Adipocyte (in vitro differentiated cells): ENCODE measurements at places on chromosomes 4 and X.

GRCh38 chr4:105234582-105234981, 87.9 kb downstream of the TET2 start:
- DNase-seq = no peak

GRCh38 chr4:111154934-111155333, 532.1 kb upstream of the PITX2 start:
- DNase-seq = no peak

DNA sequence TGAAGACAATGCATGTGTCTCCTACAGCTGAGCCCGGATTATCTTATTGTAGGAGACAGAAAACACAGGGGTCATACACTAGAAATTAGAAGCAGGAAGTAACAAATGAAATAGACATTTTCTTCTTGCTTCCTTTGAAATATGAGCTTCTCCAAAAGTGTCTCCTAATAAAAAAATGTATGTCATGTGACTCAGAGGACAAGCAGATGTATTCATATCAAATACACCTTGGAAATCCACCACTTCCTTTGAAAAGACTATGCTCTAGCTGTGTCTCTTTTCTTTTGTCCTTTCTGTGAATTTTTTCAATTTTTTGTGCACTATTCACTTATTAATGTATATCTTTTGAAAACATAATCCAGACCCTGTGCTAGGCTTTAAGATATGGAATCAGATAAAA, 1906.2 kb downstream of the C4orf33 start:
- no peak for DNase-seq

- DNase-seq = peak; percentile 69
These were observed at the start of gene MAPK10 for GRCh38 chr4:86359944-86360478. Gene MAPK10 (minus strand): TSS chr4:86360053.

GRCh38 chr4:8364141-8364540, 76.4 kb downstream of the ACOX3 start:
- no peak for DNase-seq

DNA sequence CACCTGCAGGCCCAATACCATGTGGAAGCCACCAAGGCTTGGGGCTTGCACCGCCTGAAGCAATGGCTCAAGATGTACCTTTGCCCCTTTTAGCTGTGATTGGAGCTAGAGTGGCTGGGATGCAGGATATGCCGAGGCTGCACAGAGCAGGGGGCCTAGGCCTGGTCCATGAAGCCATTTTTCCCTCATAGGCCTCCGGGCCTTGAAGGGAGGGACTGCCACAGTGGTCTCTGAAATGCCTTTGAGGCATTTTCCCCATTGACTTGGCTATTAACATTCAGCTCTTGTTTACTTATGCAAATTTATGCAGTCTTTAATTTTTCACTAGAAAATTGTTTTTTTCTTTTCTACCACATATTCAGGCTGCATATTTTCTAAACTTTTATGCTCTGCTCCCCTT, 203.2 kb upstream of the HHIP start:
- no peak for DNase-seq

DNA sequence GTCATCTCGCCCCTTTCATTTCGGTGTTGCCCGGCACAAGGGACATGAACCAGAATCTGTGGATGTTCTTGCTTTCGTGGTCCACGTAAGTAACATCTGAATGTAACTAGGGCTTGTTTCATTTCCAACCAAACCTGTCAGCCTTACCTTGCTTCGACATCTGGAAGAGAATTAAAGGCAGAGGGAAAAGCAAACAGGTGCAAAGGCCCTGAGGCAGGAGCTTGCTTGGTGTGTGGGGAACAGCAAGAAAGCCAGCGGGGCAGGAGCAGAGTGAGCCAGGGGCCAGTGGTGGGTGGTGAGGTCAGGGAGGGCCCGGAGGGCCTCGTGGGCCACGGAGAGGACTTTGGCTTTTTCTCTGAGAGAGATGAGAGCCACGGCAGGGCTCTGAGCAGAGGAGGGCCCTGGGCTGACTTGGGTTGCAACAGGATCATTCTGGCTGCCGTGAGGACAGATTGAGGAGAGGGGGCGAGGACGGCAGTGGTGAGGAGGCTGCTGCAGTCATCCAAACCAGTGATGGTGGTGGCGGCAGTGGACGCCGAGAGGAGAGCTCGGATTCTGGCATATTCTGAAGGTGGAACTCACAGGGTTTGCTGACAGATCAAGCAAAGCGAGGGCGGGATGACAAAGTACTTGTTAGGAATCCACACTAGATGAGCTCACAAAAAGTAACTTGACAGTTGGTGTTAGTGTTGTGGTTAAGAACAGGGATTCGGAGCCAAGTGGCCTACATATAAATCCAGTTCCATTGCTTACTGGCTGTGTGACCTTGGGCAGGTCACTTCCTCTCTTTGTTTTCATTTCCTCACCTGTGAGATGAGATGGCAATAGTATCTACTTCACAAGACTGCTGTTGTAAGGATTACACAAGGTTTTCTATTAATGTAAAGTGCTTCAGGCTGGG, 6.8 kb upstream of the WDR13 start:
- no peak for DNase-seq

DNA sequence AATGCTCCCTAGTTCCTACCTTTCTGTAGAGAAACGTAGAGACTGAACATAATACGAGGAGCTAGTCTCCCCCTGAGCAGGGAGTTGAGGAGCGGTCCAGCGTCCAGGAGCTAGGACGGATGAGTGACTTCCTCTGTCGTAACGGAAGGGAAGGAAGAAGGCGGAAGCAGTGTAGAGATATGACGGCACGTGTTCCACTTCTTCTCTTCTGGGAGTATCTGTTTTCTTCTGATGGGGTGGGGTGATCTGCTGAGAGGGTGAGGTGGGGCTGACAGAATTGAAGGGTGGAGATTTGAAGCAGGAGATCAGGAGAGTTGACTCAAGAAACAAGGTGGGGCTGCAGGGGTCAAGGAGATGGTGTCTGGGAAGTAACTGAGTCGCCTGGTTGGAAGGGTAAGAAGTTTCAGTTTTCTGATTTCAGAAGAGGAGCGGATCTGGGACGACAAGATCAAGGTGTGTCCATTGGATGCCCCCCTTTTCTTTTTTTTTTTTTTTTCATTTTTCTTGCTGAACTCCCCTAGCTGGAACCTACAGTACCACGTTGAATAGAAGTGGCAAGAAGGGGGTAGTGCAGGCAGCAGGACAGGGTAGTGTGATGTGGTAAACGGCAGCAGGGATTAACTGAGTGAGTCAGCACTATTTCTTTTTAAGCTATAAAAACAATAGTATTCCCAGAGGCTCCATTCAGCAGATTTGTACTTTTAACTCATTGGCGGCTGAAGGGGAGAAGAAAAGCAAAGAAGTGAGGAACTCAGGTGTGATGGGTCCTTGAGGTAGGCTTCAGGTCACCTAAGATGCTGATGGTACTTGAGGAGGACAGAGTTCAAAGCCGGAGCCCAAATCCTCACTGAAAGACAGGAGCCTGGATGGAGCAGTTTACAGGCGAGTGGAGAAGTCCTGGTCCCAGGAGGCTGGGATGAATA, 50.8 kb upstream of the SETD7 start:
- peak; percentile 79 for DNase-seq

DNA sequence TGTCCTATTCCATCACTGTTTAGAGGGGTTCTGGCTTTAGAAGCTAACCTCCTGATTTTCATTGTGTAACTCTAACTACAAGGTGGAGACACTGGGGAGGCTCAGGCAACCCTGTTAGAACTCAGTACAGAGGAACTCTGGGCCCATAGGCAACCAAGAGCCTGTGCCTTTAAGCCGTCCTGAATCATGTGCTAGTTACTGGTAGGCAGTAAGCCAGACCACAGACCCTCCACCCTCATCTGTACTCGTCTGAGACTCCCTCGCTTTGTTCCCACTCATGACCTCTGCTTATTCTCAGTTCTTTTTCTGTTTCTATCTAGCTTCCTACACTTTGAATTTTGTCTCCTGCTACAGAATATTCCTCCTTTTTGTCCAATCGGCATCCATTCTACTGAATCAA, 31.4 kb downstream of the TBC1D1 start:
- DNase-seq = no peak

- peak; percentile 13 for DNase-seq
These were observed 76.0 kb downstream of the NAT8L start for GRCh38 chr4:2135083-2135482.

DNA sequence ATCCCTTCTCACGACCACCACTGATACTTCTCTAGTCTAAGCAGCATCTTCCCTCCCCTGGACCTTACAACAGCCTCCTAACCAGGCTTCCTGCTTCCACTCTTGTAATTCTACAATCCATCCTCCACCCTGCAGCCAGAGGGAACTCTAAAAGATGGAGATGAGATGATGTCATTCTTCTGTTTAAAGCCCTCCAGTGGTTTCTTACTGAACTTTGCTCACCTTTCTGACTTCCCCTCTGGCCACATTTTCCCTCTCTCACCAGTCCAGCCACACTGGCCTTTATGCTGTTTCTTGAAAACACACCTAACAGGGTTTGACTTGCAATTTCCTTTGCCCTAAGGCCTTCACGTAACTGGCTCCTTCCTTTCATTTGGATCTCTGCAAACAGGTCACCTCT, 191.4 kb upstream of the NHS start:
- no peak for DNase-seq

DNA sequence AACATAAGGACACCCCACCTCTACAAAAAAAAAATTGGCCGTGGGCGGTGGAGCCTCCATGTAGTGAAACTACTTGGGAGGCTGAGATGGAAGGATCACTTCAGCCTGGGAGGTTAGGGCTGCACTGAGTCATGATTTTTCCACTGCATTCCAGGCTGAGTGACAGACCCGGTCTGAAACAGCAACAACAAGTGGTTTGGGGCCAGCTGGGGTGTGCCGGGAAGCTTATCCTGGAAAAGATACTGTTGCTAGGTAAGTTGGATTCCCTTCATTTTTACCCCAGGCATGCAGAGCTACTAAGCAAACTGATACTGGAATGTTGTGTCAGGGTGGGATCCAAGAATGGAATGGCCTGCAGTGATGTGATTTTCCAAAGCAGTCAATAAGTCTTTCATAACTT, 57.0 kb downstream of the XAGE2 start:
- DNase-seq = peak; percentile 51

GRCh38 chr4:7506119-7506518, 71.4 kb upstream of the PSAPL1 start:
- no peak for DNase-seq

DNA sequence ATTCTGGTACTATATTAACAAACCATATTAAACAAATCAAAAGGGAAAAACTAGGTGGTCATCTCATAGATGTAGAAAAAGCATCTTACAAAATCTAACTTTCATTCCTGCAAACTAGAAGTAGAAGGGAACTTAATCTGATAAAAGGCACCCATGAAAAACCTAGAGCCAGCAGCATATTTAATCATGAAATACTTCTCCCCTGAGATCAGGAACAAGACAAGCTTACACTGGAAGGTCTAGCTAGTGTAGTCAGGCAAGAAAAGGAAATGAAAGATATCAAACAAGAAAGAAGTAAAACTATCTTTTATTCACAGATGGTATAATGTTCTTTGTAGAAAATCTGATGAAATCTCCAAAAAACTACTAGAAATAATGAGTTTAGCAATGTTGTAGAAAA, 41.2 kb downstream of the ATP10D start:
- peak; percentile 56 for DNase-seq

DNA sequence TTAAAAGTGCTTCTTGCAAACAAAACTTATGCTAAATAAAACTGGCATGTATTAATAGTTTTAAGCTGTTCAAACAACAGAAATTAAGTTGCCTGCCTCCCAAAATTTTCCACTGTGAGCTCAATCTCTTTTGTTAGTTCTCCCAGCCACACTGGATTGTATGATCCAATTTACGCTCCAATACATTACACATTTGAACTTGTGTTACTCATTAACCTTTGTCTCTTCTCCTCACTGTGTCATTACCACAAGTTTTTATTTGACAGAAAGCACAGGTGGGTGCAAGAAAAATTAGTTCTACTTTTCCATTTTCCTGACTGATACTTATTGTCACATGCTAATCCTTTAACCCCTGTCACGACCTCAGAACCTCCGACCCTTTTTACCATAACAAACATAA, 55.5 kb downstream of the SHISA3 start:
- DNase-seq = no peak

DNA sequence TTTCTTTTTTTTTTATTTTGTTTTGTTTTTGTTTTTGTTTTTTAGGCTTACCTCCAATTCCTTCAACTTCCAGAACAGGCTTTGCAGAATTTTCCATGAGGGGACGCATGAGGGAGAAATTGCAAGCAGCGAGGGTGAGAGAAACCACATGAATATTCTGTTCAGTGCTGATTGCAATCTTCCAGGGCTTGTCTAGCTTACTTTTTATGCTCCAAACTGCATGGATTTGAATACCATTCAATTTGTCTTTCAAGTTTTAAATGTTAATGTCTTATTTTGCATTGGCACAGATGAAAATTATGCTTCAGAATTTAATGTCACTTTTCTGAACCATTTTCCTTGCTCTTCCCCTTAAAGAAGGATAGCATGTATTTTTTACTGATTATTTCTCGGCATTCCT, 32.7 kb downstream of the CC2D2A start:
- no peak for DNase-seq

DNA sequence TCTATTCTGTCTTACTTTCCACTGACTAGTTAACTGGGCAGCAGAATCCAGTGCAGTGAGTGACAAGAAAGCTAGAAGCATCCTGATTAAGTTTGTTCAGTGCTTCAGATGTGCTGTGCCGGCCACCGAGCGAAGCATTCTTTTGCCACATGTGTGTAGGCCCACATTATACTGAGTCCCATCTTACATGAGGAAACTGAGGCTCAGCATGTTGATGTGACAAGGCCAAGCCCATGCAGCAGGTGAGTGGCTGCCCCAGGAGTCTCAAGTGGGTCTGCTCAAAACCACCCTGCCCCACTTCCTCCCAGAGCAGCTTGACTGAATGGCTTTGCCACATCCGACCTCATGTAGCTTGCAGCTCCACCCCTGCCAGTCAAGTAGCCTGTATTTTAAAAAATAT, 50.5 kb downstream of the RHOH start:
- no peak for DNase-seq

GRCh38 chrX:1392376-1393068, 609 bp upstream of the SLC25A6 start:
- peak; percentile 83 for DNase-seq

- DNase-seq = no peak
These were observed 34.2 kb downstream of the PKD2 start for GRCh38 chr4:88041626-88042025.

DNA sequence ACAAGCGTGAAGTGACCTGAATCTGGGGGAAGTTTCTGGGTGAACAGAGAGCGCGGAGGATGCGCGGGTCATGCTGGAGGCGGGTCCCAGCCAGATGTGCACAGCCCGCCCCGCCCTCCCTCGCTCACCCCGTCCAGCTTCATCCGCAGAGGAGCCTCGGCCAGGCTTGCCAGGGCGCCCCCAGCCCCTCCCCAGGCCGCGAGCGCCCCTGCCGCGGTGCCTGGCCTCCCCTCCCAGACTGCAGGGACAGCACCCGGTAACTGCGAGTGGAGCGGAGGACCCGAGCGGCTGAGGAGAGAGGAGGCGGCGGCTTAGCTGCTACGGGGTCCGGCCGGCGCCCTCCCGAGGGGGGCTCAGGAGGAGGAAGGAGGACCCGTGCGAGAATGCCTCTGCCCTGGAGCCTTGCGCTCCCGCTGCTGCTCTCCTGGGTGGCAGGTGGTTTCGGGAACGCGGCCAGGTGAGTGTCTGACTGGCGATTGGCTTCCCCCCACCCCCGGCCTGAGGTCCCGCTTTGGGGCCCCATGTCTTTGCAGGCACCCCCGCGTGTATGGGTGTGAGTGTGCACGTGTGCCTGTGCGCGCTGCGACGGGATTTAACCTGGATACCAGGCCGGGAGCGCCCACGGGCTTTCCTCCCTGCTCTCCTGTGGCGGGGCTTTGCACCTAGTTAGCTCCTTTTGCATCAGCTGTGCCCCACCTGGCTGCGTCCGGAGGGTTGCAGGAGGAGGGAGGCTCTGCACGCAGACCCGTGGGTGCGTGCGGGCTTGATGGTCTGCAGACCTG, at the start of gene EGFL6:
TSS of gene EGFL6 (plus strand) at position 123 of the 782 bp plus-strand sequence. CDS start at position 384, 261 bp downstream.
- DNase-seq = no peak

- DNase-seq = no peak
These were observed 18.6 kb downstream of the PALLD start for GRCh38 chr4:168515222-168516011.

GRCh38 chrX:27186671-27187070, 276.5 kb downstream of the PPP4R3C start:
- peak; percentile 29 for DNase-seq
